Activated CD4-positive, alpha-beta T cell treated with anti-CD3 and anti-CD28 coated beads, Interleukin-2, amount 50 U/mL, for 24 hours (primary cell): ENCODE measurements at places on chromosomes 5 and 9.

DNA sequence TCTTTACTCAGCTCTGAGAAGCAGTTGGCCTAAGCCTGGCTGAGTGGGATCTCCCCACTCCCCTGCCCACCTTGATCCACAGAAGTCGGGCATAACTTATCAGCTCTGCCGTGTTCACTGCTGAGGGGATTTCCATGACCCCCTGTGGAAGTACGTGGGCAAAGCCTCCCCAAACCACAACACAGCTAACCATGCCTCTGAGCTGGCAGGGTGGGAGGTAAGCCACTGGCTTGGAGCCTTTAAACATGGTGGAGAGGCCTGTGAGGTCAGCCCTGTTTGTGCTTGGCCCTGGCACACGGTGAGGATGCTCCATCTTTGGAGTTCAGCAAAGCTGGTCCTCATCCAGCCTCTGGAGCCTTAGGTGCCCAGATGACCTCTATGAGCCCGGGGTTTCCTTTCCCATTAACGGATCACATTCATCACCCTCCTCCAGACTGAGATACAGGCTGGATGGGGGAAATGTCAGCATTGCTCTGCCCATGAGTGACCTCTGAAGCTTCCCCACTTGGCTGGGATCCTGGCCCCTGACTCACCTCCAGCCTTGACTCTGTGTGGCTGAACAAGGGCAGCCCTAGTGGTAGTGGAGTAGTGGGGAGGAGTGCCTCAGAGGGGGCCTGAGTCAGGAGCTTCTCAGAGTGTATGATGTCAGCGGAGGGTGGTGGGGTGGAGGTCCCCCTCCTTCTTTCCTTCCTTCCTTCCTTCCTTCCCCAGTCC is 6.2 kb downstream of the PDLIM4 start:
- no peak for DNase-seq

DNA sequence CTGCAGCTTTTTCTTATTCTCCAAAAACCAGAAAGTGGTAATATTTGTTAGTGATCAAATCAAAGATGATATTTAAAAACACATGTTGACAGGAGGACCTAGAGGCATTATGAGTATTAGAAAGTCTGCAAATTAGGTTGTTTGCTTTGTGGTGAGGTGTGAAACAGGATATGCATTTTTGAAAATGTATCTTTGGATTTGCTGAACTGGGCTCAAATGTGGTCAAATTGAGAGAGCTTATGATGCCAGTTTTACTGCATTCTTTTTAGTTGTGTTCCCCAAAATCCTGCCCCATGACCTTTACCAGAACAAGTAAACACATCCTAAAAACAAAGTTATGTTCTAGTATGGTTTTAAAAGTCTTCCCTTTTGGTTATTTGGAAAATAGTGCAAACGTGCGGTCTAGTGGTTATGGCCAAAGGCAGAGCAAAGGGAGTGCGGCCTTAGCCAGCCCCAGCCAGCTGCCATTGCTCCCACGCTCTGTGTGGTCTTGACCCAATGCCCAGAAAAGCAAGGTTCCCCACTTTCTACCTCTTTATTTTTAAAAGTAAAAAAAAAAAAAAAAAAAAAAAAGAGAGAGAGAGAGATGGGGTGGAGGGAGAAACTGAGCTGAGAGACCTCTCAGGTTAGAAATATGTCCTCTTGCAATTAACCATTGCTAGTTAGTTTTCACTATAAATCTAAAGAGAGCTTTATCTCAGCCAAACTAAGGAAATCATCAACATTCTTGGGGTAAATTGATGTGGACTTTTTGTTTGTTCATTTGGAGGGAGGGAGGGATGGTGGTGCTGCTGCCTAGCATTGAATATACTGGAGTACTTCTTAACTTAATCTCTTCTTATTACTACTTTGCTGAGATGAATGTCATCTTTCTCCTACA is 176.6 kb downstream of the ARHGAP26 start:
- DNase-seq: no peak

GRCh38 chr5:80269991-80270438 is 14.2 kb upstream of the SERINC5 start:
- DNase-seq: no peak

DNA sequence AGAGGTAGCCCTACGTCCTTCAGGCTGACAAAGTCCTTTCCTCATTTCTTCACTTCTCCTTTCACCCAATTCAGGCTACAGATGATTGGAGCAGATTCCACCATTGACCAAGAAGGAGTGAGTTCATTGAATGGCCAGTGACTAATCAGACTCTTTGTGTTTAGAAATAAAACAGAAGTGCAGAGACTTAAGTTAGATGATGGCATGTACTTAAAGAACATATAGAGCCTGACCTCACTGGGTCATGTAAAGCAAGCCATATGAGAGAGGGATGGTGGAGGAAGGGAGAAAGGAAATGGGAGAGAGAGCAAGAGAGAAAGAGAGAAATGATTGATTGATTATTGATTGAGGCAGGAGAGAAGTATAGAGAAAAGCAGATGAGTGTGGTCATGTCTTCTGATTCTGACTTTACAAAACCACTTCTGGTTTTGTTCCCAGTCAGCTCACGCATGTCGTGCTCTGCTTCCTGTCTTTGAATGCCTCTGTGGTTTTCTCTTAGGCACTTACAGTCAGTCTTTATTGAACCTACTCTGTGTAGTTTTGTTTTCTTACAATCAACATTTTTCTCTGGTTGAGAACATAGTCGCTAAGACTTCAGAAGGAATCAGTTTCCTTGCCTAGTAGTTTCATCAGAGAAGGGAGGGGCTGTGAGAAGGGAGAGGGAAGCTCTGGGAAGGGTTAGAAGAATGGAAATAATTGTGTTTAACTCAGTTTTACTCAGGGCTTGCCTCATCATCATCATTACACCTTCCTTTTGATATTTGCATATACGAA is 149.2 kb upstream of the KLF9 start:
- peak; percentile 55 for DNase-seq

DNA sequence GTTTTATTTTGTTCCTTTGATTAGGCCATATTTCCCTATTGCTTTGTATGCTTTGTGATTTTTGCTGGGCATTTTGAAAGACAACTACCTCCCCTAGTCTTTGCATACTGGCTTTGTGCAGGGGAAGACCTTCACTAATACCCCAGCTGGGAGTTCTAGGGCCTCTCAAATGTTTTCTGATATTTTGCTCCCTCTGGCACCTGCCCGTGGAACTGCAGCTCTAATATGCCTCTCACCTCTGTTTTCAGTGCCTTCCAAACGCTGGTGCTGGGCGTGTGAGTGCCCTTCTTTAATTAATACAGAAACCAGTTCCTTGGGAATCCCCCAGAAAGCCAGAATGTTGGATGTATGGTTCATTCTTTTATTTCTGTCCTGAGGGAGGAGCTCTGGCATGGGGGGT is 204.5 kb downstream of the COMMD10 start:
- no peak for DNase-seq

DNA sequence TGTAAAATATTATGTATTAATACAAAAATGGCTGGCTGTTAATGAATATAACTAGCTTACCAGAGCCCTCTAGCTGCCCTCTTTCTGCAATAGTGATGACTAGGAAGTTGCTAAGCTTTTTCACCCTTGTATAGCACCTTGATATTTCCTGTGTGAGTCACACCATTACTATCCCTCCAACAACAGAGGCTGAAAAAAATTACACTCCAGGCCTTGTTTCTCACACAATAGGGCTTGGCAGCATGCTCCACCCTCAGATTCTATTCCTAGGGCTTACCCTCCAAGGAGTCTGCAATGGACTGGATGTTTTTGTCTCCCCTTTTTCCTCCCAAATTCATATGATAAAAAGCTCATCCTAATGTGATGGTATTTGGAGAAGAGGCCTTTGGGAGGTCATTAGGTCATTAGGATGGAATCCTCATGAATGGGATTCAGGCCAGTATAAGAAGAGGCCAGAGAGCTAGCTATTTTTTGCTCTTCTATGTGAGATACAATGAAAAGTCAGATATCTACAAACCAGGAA is 184.6 kb upstream of the MAP1B start:
- DNase-seq: no peak

DNA sequence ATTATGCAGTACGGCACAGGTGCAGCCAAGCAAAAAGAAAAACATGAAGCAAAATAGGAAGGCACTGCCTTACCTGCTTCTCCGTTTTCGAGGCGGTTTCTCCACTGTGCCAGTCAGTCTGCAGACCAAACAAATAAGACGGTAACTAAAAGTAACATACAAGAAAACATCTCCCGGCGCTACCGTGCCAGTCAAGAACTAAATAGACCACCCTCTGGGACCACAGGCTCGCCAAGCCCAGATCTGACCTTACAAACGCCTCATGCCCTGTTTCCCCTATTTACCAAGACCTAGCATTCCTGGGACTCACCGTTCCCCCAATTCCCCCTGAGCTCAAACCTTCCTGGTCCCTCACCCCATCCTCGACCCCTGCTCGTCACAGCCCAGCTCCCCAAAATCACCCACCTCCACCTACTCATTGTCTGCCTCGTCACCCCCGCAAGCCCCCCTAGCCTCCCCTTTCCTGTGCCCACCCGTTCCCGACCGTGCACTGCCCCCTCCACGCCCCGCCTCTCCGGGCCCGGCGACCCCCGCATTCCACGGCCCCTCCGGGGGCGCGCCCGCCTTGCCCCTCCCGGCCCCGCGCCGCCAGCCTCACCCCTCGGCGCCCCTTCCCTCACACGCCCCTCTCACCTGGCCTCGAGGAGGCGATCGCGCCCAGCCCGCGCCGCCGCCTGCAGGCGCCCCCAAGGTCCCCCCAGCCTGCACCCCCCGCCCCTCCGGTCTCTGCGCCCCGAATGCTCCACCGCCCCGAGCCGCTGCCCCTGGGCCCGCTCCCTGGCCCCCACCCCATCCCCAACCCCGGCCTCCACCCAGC is 560 bp downstream of the SCAI start:
- no peak for DNase-seq

DNA sequence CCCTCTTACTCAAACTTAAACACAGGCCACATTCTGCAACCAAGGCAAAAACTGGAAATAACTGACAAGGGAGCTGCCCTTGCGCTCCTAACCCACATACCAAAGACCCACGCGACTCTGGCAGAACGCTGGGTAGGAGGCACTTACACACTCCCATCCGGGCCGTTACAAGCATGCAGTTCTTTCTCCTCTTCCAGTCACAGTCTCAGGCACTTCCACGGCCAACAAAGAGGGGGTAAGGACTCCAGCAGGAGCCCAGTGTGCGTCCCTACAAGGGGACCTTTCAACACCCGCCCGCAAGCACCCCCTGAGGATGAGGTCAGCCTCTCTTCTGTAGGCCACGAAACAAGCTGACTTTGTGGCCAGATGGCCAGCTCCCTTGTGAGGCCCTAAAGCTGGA is 57.4 kb downstream of the SERINC5 start:
- DNase-seq: no peak

GRCh38 chr5:57559110-57559635 is 76.6 kb upstream of the ACTBL2 start:
- DNase-seq: no peak

DNA sequence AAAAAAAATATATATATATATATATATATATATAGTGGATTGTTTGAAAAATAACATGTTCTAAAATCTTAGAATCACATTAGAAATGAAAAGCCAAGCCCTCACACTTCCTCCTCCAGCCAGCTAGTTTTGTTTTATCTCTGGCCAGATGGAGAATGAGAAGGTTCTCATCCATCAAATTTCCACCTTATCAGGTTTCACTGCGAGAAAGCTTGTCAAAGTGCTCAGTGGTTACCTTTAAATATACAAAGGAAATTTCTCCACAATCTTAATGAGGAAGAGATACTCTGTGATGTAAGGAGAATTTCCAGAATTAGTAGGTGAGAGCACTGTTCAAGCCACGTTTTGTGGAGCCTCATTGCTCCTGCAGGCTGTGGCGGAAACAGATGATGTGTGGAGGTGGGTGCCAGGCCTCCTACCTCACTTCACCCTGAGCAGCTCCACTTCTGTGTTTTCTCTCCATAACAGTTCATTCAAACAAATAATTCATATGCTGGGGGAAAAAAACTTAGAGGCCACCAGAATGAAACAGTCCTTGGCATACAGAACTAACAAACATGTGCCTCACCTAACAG is 71.9 kb downstream of the CDK5RAP2 start:
- DNase-seq: no peak
